Activated T-cell treated with anti-CD3 and anti-CD28 coated beads, Interleukin-2, amount 50 U/mL, for 48 hours (primary cell): ENCODE measurements at places on chromosomes 5 and 9.

GRCh38 chr5:154369682-154370081 is 76.1 kb upstream of the SAP30L start:
- DNase-seq, result no peak

DNA sequence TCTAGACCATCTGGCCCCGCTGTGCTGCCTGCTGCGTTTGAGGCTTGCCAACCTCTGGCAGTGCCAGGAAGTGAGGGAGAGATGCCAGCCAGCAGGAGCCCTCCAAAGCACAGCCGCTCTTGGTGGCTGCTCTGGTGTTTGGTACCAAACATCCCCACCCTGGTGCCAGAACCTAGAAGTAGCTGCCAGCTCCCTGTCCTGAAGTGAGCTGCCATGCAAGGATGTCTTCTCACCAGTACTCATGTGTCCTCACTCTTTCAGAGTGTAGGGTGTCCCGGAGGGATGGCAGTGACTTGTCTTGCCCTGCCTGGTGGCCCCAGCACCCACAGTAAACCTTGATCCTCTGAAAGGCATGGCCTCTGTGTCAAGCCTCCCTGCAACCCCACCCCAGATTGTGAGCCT is 43.4 kb downstream of the AMBP start:
- DNase-seq, result no peak

DNA sequence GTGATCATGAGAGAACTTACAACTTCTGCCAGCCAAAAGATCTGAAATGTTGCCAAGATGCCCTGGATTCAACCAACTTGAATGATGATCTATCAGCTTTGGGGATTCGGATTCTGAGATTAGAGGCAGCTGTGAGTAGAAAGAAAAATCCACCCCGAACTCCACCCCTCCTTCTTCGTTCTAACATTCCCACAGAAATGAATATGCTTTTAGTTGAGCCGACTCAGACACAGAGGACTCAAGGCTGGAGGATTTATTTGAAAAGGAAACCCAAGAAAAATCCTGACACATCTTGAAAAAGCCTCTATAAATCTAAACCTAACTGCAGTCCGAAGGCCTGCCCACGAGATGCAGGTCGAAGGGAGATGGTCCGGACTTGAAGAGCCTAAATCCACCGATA is 275.0 kb downstream of the GAS1 start:
- no peak for DNase-seq

DNA sequence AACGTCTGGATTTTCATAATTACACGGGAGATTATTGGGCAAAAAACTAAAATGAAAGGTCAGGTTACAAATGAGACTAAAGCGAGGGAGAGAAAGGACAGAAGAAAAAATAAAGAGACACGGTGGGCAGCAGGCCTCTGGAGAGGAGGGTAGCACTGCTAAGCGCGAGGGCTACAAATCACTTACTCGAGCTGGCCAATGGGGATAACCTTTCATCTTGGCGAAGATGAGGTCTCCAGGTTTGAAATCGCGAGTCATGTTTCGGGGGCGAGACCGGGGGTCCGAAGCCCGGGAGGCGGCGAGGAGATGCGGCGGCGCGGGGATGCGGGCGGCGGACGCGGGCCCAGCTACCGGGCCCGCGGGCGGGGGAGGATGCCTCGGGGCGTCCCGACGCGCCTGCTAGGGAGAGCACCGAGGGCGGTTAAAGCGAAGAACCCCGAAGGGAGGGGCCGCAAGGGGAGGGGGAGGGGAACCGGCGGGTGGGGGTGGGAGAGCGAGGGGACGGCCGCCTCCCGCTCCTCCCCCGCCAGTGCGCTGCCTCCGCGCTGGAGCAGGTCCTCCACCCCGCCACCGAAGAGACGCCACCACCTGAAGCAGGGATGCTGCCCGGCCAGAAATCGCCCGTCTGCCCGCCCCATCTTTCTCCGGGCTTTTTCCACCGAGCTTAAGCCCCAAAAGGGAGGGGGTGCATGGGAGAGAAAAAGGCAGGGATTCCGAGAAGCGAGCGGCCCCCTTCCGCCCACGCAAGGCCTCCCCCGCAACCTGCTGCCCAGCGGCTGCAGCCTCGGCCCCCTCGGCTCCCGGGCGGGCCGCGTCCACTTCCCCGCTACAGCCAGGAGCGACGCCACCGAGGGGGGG is 610 bp downstream of the PSIP1 start:
- peak; percentile 69 for DNase-seq

DNA sequence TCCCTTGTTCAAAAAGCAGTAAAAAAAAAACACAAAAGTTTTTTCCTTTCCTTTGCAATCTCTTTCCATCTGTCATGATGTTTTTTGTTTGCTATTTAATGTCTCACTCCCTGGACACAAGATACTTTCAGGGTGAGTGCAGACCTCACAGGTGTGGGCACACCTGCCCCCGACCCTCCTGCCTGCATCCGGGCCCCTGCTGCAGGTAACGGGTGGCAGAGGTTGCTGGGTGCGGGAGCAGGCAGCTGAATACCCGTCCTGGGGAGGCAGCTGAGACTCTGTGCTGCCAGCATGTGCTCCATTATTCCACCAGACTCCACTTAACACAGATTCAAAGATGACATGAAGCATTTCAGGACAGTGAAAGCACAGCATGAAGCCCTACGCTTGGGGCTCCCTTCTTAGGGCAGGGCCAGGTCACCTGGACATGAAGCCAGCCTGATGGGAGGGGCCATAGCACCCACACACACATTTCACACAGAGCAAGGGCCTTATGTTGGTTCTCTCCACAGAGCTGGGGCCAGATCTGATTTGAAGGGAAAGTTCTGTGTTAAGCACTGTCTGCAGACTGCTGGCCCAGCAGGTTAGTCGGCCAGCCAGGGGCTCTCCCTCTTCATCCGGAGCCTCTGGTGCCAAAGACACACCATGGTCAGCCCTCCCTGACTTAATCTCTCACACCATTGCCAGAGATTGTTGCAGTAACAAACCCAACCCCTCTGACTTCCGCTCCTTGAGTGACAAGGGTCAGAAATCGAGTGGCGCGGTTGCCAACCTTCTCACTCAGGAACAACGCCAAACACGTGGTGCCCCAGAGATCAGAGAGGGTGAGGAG is 13.0 kb downstream of the NEK6 start:
- no peak for DNase-seq

- no peak for DNase-seq
Observed at GRCh38 chr5:147586832-147587231, 77.0 kb upstream of the DPYSL3 start.
